ENCODE measurements at places on chromosomes 1 and 21. TPM values are rescaled to one million over a fixed set of nuclear protein-coding genes. Genes with fewer than 3 reads are reported as not detected.

The RAB42 gene
- 1.5 TPM for total RNA-seq

GRCh38 chr1:83692524-83693381 is 306.2 kb downstream of the TTLL7 start:
- no peak for DNase-seq

GRCh38 chr1:235980976-235981375 is 83.9 kb downstream of the NID1 start:
- DNase-seq, result no peak

GRCh38 chr1:60564916-60565750 is 491.6 kb upstream of the C1orf87 start:
- no peak for DNase-seq

All from glomerular endothelial cell (primary cell).